ENCODE measurements at places on chromosomes 7 and 10. TPM values are rescaled to one million over a fixed set of nuclear protein-coding genes. Genes with fewer than 3 reads are reported as not detected.

- DNase-seq, result no peak
These were observed 4.1 kb upstream of the BMPER start for GRCh38 chr7:33901199-33901598.

- DNase-seq, result peak; percentile 73
These were observed 11.0 kb upstream of the DNTT start for GRCh38 chr10:96292971-96293920.

DNA sequence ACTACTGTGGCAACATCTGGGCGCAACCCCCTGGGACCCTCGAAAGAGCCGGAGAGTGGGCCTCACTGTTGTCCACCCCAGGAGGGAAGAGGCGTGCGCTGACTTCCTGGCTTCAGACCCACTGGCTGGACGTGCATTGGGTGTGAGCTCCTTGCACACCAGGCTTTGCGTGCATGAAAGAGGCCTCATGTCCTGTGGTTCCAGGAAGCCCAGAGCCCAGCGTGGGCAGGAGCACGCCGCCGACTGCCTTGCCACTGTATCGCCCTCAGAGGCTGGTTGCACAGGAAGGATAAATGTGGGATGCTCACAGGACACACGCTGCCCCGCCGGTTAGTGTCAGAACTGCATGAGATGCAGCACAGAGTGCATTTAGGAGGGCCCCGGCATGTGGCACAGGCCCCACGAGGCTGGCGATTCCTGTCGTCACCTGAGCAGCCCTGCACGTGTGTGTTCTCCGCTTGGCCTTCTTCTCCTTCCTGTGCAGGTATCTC is 8.5 kb upstream of the JAKMIP3 start:
- no peak for DNase-seq

GRCh38 chr10:86232644-86233043 is 134.0 kb downstream of the GRID1 start:
- DNase-seq, result no peak

- peak; percentile 74 for DNase-seq
These were observed 557 bp downstream of the TMEM120A start for GRCh38 chr7:75993689-75994387.

The KLF14 gene
- 0.98 TPM for total RNA-seq

- peak; percentile 56 for DNase-seq
These were observed 2.0 kb downstream of the HOXA11 start for GRCh38 chr7:27182861-27183681.

DNA sequence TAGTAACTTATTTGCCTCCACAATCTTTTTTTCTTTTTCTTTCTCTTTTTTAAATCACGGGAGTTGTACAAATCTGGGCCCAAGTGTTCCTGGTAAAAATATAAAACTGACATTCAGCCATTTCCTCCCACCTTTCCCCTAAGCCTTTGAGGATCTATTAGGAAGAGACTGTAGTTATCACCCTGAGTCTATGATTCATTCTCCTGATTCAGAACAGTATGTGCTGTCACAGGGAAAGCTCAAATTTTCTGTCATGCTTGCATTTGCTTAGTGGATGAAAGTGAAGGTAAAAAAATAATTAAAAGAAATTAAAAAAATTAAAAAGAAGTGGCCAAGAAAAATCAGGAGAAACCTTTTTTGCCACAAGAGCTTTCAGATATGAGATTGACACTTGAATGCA is 71.7 kb downstream of the KIF20B start:
- no peak for DNase-seq

The GJD4 gene
- total RNA-seq, result 2.0 TPM

The GIMAP6 gene
- total RNA-seq, result 18.7 TPM
